ENCODE measurements at places on chromosomes 5 and 9. TPM values are rescaled to one million over a fixed set of nuclear protein-coding genes. Genes with fewer than 3 reads are reported as not detected.

Gene TRIM23
- total RNA-seq, result 16.0 TPM

- peaks cover 6% of the 10 kb centered on the region for H3K4me1 ChIP-seq
- H3K4me3 ChIP-seq, result no peak overlapping the region
- H3K36me3 ChIP-seq, result no peaks in the 10 kb centered on the region
- H3K27me3 ChIP-seq, result no peaks in the 10 kb centered on the region
- DNase-seq, result no peak
- H3K27ac ChIP-seq, result peak overlapping the region; percentile 24
Measured at GRCh38 chr5:159481751-159482150, 151.5 kb upstream of the IL12B start.

- DNase-seq, result no peak
- no peaks in the 10 kb centered on the region for H3K4me1 ChIP-seq
- no peak overlapping the region for H3K27ac ChIP-seq
Measured at GRCh38 chr5:122701640-122702523, 73.0 kb upstream of the SNX2 start.

- no peaks in the 10 kb centered on the region for H3K27me3 ChIP-seq
- peaks cover 18% of the 10 kb centered on the region for H3K4me1 ChIP-seq
- H3K36me3 ChIP-seq, result no peaks in the 10 kb centered on the region
- H3K27ac ChIP-seq, result no peak overlapping the region
- no peak for DNase-seq
Measured at GRCh38 chr5:140145256-140145655, 19.5 kb downstream of the IGIP start.

GRCh38 chr9:137685035-137685740, 66.4 kb downstream of the EHMT1 start:
- no peak overlapping the region for H3K27ac ChIP-seq
- no peaks in the 10 kb centered on the region for H3K27me3 ChIP-seq
- H3K4me3 ChIP-seq, result no peak overlapping the region
- no peak for DNase-seq
- H3K36me3 ChIP-seq, result peaks cover 44% of the 10 kb centered on the region

DNA sequence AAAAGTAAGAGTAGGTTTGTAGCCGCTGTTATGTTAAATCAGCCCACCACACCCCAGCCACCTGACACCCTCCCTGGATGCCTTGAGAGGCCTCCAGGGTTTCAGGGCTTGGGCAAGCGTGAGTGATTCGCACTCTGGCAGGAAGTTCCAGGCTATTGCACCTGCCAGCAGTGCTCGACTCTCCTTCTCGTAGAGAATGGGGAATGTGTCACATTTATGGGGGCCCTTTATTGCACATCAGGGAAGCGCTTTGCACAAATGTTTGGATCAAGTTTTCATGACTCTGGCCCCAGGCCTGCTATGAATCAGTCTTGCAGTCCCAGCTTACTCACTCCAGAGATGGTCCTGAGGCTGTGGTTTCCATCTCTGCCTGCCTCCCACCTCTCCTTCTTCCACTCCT, 66.1 kb upstream of the ADRA1B start:
- no peaks in the 10 kb centered on the region for H3K27me3 ChIP-seq
- H3K4me3 ChIP-seq, result no peak overlapping the region
- H3K4me1 ChIP-seq, result peaks cover 18% of the 10 kb centered on the region

DNA sequence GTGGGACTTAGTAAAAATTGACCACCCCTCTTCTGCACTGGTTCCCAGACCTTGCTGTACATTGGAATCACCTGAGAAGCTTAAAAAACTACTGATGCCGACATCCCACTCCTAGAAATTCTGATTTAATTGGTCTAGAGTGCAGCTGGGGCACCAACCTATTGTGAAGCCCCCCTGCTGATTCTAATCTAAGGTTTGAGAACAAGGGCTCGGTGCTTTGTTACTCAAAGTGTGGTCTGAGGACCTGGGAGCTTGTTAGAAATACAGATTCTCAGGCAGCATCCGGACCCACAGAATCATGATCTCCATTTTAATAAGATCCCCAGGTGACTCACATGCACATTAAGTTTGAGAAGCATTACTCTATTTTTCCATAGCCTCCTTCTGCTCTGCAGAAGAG, 57.8 kb upstream of the LPAR1 start:
- no peaks in the 10 kb centered on the region for H3K27me3 ChIP-seq
- H3K4me1 ChIP-seq, result peaks cover 8% of the 10 kb centered on the region
- no peaks in the 10 kb centered on the region for H3K36me3 ChIP-seq
- H3K4me3 ChIP-seq, result no peak overlapping the region
- no peak overlapping the region for H3K27ac ChIP-seq
